ENCODE measurements at places on chromosomes 2 and 18. TPM values are rescaled to one million over a fixed set of nuclear protein-coding genes. Genes with fewer than 3 reads are reported as not detected.

DNA sequence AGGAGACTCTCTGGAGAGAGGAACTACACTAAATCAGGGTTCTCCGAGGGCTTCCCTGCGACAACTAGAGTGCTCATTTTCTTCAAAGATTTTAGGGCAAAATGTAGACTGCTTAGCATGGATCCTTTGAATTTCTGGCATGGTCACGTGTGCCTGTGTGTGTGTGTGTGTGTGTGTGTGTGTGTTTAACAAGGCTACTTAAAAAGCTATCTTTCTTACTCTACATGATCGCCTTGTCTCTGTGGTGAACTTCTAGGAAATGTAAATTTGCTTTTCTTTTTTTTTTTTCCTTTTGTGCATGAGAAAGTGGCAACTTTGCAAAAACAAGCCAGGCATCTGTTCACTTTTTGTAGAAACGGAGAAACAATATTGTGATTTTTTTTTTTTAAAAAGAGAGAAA, 43.9 kb downstream of the SOX11 start:
- DNase-seq, result no peak

DNA sequence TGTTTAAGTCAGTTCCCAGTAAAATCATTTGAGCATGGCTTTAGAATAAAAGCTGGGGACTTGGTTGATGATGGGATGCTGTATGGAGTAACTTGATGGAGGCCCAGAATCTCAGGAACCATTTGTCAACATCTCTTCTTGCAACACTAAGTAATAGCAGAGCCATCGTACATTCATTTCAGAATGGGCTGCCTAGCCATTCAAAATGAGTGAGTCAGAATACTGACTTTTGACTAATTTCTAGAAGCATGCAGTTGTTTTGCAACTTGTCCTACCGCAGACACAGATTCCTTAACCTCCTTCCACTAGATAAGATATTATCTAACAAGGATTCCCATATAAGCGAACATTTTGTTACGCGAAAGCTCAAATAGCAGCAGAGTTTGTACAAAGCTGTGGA, 229.5 kb downstream of the CNTNAP5 start:
- no peak for DNase-seq

DNA sequence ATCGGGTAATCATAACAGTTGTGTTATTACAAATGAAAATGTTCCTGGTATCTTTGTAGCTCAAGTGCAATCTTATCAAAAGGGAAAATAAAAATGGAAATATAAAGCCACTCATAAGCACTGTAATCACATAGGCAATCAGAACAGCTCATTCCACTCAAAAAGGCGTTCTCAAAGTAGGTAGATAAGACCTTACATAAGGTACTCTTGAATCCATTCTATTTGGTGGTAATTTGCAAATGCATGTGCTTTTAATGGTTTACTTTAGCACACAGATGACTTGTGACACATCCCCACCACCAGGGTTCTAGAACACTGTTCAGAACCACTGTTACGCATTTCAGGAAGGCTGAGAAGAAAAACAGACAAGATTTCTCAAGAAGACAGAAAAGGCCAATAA, 86.7 kb upstream of the NARS1 start:
- DNase-seq, result no peak

DNA sequence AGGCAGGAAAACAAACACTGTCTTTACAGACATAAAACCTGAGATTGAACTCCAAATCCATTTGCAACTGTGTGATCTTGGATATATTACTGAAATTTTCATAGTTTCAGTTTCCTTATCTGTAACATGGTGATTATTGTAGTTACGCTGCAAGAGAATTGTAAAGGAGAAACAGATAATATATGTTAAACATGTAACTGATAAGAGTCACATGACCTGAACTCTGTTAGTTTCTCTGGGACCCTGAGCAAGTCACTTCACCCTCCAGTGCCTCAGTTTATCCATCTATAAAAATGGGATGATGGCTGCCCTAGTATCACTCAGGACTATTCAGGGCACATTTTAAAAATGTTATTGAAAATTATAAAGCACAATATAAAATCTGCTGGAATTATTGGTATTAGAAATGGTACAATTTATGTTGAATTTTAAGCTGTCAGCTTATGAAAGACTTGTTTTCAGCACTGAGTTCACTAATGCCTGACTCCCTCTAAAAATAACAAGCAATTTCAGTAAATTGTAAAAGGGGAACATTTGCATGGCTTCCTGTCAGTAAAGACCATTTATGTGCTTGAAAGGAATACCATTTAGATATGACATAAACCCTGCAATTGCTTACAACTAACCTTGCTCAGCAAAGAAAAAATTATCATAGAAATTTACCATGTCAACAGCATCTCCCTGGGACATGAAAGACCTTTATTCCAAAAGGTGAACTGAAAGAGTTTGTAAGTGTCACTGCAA, 393.5 kb downstream of the RAD51AP2 start:
- no peak for DNase-seq

The SCN1A gene
- not detected for total RNA-seq

DNA sequence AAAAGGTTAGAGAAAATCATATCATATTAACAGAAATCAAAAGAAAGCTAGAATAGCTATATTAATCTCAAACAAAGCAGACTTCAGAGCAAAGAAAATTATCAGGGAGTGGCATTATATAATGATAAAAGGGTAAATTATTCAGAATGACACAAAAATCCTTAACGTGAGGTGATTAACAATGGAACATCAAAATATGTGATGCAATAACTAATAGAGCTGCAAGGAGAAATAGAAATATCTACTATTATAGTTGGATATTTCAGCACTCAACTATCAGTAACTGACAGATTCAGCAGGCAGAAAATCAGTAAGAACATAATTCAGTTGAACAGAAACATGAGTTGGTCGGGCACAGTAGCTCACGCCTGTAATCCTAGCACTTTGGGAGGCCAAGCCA, 275.1 kb upstream of the FSIP2 start:
- no peak for DNase-seq

DNA sequence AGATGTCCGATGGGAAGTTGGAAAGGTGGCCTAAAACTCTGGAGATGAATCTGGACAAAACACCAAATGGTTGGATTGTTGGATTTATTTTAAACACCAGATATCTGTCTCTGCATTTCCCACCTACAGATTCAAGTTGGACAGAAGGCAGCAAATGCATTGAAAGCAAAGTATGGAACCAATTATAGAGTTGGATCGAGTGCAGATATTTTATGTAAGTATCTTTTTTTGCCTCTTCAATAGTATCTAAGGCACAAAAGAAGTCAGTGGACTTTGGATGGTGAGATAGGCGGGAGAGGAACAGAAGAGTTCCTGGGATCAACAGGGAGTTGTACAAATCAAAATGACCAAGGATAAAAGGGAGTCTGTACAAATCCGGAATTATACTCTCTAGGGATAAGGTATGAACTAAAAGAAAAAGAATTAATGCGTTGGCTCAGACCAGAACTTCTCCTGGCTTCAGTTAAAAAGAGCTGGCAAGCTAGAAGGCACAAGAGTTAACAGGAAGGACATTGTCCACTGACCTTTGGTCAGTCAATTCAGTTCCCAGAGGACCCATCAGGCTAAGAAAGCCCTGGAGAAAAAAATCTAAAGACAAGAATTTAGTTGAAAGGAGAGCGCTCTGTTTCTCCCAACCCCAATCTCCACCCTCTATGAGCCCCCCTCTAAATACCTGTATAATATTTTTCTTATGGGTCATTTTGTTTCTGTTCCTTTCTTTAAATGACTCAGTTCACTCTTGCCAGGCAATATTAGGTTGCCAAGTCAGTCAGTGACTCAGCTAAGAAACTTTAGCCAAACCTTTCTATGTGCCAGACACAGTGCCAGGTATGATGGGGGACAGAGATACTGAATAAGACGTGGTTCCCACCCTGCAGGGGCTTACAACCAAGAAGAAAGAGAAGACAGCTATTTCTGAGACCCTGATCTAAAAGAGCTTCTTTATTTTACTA, 29.1 kb downstream of the CPO start:
- DNase-seq, result no peak

- no peak for DNase-seq
These were observed 98.3 kb downstream of the SH3YL1 start for GRCh38 chr2:165530-165929.

DNA sequence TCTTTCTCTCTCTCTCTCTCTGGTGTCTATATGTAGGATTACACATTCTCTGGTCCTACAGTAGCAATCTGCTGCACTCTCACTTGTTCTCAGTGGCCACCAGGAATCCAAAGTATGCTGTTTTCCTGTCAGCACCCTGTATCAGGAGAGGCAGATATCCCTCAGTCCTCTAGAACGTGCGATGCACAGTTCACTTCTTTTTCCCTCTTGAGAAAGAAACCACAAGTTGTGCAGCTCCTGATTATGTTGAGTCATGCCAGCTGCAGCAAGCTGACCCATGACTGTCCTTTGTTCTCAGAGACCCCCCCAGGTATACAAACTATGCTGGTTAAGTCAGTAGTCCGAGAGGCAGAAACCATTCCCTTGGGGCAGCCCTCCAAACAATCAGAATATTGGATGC, 54.6 kb downstream of the LANCL1 start:
- DNase-seq, result no peak

- DNase-seq, result no peak
These were observed 115.1 kb downstream of the STPG4 start for GRCh38 chr2:47039913-47040562.

DNA sequence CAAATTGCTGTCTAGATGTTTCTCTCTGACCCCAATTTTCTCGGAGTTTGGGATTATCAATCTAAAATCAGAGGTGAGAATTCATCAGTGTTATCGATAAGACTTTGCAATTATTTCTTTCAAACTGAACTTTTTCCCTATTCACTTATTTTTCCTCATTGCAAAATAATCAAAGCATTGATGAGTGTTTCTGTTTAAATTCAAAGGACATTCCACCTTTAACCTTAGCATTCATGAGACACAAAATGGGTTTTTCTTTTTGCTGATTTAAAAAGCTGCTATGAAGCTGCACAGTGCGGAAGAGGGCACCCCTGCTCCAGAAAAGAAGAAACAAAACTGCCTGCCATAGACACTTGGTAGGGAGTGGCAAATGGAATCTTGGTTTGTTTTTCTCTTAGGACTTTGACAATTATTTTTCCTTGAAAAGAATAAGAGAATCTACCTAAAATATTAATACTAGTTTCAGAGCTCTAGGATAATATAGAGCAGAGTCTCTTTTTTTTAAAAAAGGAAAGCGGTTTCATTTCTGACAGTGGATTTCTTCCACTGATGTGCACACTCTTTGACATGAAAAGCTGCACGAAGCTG, 203.4 kb downstream of the TGIF1 start:
- DNase-seq, result no peak

DNA sequence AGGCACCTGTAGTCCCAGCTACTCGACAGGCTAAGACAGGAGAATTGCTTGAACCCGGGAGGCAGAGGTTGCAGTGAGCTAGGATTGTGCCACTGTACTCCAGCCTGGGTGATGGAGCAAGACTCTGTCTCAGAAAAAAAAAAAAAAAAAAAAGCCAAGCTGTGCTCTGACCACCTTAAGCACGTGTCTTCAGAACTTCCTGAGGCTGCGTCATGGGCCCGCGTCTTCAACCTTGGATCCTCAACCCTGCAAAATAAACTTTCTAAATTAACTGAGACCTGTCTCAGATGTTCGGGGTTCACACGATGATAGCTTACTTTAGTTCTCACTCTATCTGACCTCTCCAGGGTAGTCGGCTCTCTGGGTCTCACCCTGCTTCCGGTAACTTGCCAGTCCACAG, 65.8 kb upstream of the CABLES1 start:
- no peak for DNase-seq

The ACVR1 gene
- total RNA-seq, result 46.5 TPM

- DNase-seq, result no peak
These were observed 26.2 kb downstream of the SH2D6 start for GRCh38 chr2:85444629-85445172.
